RPMI7951 (cell line): ENCODE measurements at places on chromosomes 11 and 22. TPM values are rescaled to one million over a fixed set of nuclear protein-coding genes. Genes with fewer than 3 reads are reported as not detected.
A peak's percentile ranks its signal among the peaks of the same experiment; 100 is the strongest.

GRCh38 chr11:16902182-16902581 is 112.0 kb downstream of the PLEKHA7 start:
- DNase-seq: no peak

DNA sequence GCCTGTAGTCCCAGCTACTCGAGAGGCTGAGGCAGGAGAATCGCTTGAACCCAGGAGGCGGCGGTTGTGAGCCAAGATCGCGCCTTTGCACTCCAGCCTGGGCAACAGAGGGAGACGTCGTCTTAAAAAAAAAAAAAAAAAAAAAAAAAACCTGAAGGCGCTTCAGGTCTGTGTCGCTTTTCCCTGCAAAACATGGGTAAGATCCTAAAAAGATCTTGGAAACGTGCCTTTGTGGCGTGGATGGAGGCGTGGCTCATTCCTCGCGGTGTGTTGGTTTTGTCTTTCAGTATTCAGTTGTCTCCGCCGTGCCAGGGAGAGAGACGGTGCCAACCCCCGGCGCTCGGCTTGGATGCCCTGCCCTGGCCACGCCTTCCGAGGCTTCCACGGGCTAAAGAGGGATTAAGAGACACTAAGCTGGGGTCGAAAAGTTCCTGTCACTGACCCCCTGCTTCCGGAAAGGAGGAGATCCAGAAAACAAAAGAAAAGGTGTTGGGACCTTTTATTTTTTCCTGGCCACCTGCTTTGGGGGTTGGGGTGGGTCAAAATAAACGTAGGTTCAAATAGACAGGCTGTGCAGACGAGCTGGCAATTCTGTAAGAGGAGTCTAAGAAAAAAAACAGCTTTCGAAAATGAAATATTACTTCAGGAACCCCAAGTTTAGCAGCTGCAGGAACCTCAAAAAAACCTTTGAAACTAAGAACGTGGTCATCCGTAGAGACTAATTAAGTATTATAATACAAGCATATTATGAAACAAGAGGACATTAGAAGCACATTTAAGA is 1.1 kb upstream of the SLC35F2 start:
- peak; percentile 56 for DNase-seq

DNA sequence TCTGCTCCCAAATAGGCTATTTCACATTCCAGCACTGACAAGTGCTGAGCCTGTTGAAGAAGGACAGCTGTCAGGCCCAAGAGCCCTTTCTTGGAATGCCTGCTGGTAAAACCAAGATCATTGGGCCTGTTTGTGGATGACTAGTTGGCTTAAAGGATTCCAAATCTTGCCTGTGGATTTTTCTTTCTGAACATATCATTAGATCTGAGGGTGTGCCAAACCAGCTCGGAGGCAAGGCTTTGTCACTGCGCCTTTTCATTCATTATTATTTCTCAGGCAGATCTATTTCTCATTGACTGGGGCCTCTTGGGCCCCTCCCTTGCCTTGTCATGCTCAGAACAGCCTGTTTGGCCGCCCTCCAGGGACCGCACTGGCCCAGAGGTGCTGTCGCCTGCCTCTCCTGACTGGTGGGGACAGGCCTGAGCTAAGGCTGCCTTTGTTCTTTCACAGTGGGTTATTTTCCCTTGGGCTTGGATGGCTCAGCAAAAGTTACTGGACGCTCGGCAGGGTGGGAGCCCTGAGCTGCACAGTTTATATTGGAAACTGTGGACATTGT is 222.7 kb upstream of the SESN3 start:
- DNase-seq: peak; percentile 65

- no peak for DNase-seq
These were observed 37.2 kb upstream of the ADSL start for GRCh38 chr22:40308999-40309573.

GRCh38 chr11:10857459-10857708 is 469 bp downstream of the ZBED5 start:
- no peak for DNase-seq

DNA sequence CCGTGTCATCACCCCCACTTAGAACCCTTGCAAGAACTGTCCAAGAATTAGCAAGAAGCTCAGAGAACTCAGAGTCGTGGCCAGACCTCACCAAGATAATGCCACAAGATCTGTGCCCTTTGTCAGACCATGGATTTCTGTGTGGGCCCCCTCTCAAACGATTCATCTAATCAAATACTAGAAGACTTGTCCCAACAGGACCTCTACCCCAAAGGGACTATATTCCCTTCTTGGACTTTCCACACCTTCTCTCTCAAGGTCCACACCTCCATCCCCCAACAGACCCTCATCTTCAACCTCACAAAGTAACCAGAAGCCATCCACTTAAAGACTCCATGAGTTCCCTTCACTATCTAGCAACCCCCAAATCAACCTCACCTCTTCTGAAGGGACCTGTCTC is 2.8 kb downstream of the POLR3H start:
- DNase-seq: no peak

DNA sequence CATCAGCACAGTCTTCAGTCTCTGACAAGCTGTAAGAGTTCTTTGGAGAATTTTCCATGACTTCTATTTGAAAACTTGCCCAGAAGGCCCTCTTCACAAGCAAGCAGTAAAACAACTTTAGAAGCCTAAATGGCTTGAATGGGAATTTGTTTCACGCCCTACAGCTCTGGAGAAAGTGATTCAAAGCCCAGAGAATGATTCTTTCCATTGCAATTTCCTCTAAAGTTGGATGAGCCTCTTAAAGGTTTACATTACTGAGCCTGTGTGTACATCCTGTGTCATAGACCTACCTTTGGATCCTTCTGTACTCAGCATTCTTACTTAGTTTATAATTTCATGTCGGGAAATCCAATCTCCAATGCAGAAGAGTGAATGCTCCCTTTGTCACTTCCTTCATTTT is 6.8 kb upstream of the OR8B3 start:
- no peak for DNase-seq

DNA sequence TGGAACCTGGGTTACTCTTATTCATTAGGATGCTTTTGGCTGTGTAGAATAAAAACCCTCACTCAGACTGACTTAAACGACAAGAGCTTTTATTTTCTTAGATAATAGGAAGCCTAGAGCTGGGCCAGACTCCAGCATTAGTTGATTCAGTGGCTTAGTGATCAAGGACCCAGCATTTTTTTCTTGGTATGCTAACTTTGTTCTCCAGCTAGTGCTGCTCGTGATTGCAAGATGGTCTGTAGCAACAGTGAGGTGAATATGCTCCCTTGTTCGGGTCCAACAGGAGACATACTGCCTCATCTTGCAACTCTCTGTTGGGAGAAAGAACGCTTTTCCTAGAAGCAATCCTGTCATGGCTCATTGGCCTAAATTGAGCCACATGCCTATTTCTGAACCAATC is 33.4 kb downstream of the INSC start:
- no peak for DNase-seq

DNA sequence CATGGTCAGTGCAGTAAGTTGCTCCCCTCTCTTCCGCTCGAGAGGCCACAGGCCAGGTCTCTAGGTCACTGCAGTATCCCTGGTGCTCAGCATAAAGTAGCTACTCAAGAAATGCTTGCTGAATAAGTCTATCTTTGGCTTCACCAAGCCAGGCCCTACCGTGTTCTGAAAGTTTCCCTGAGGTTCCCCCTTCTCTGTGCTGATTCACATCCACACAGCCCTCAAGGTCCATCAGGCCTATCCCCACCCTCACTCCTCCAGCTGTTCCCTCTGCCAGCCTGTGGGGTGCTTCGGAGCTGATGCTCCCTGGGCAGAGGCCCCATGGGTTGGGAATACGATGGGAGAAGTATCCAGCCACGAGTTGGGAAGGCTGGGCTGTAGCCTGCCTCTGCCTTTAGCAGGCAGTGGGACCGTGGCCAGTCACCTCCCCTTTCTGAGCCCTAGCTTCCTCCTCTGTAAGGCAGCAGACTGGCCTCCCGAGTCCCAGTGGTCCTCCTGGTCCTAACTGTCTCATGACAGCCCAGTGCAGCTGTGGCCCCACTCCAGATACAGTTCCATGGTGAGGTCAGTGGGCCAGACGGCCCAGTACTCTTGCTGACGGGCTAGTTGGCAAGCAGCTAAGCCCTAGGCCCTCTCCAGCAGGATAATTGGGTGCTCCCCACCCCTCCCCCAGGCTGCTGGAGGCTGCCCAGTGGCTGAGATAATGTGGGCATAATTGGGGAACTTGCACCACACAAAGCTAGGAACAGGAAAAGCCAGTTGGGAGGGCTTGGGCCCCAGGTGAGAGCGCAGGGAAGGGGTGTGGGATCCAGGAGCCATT is 48.2 kb downstream of the NECTIN1 start:
- DNase-seq: peak; percentile 42

GRCh38 chr22:47276450-47276820 is 514.0 kb downstream of the TBC1D22A start:
- no peak for DNase-seq

DNA sequence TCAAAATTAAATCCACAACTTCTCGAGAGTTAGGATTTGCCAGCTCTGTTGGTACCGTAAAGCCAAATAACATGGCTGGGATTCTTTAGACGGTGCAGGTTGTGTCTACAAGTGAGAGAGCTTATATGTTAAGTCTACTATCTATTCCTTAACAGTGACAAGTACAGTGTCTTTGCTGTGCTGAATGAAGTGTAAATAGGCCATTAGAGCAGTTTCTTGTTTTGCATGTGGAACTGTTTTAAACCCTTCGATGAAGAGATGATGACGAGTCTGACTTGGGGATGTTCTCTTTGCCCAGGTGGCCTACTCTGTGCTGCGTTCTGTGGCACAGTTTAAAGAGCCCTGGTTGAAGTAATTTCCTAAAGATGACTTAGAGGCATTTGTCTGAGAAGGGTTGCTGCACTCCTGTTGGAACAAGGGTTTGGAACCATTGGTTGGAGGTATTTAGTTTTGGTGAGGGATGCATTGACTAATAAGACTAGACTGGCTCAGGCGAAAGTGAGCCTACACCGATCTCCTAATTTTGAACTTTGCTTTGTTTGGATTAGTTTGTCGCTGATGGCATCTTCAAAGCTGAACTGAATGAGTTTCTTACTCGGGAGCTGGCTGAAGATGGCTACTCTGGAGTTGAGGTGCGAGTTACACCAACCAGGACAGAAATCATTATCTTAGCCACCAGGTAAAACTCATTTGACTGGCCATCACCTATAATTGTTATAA is 988 bp downstream of the RPS3 start:
- DNase-seq: peak; percentile 22

- DNase-seq: no peak
These were observed 20.6 kb upstream of the TMEM45B start for GRCh38 chr11:129795089-129795488.

- no peak for DNase-seq
These were observed 36.8 kb downstream of the YAP1 start for GRCh38 chr11:102147015-102147414.

ADAMTS15 gene
- 2.3 and 2.5 TPM in 2 replicates for total RNA-seq

TNNT3 gene
- total RNA-seq: not detected in 2 replicates

HBE1 gene
- total RNA-seq: 4.6 and 6.4 TPM in 2 replicates

OR5P2 gene
- total RNA-seq: not detected in 2 replicates

TRAPPC4 gene
- 135 and 150 TPM in 2 replicates for total RNA-seq

OSM gene
- not detected in 2 replicates for total RNA-seq

SEC14L2 gene
- total RNA-seq: 9.7 and 15.3 TPM in 2 replicates

B4GALNT4 gene
- total RNA-seq: not detected in 2 replicates

C11orf24 gene
- total RNA-seq: 60.3 and 69.1 TPM in 2 replicates
